ENCODE measurements at places on chromosomes 13 and 19. TPM values are rescaled to one million over a fixed set of nuclear protein-coding genes. Genes with fewer than 3 reads are reported as not detected.

The OR7A5 gene
- not detected for total RNA-seq

The CCDC61 gene
- 14.6 TPM for total RNA-seq

The EPSTI1 gene
- total RNA-seq = 57.4 TPM

DNA sequence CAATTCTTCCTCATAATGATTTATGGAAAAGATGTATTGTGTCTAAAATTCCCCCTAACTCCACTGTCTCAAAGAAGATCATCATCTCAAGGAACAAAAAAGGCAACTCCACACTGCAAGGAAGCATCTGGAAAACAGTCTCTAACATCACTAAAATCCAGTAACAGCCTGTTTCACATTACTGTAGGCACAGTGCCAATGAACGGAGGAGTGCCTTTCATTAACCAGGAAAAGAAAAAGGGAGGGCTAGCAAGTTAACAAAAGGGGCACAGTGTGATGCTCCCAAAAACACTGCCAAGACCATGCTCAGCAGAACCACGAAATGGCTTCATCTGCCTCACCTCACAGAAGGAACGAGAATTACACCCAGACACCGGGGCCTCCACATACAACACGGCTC is 8.5 kb downstream of the TMTC4 start:
- no peak for DNase-seq

DNA sequence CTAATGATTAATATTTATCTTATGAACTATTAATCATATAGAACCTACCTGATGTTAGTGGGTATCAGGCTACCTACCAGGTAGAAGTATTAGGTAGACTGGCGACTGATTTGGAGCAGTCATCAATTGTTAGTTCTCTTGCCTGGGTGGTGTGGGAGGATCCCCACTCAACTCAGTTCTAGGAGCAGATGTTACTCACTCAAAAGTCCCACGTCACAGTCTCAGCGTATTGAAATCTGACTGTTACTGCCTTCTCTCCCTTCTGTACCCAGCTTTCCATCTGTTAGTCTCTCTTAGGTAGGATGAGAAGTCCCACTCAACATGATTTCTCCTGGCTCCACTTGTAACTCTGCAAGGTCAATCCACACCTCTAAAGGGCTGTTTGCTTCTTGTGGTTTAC is 102.7 kb downstream of the OLFM4 start:
- DNase-seq = no peak

- no peak for DNase-seq
Measured at GRCh38 chr19:18848878-18849661, 17.3 kb downstream of the UPF1 start.

- DNase-seq = no peak
Measured at GRCh38 chr13:112963641-112964040, 5.4 kb upstream of the MCF2L start.

DNA sequence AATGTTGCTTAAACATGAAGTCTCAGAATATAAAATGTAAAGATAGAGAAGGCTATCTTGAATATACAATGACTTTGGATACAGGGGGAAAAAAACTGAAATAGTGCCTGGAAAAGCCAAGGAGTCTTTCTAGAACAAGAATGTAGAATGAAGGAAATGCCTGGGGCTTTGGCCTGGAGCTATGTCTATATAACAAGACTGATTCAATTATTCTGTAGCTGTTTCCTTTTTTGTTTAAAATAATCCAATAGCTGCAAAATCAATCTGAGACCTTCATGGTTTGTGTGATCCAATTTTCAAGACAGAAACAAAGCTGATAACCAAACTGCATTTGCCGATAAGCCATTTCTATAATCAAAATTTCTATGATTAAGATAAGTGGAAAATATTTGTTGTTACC is 530.9 kb upstream of the NBEA start:
- DNase-seq = no peak

- no peak for DNase-seq
Measured at GRCh38 chr19:32123355-32123940, 222.0 kb upstream of the ZNF507 start.

Measured in natural killer cell (primary cell).